Stimulated activated CD8-positive, alpha-beta memory T cell treated with anti-CD3 and anti-CD28 coated beads, Interleukin-4, amount 100 ng/mL, for 24 hours (primary cell): ENCODE measurements at places on chromosomes 2 and 18.

- DNase-seq: no peak
Measured at GRCh38 chr18:52254367-52254766, 85.6 kb upstream of the DCC start.

DNA sequence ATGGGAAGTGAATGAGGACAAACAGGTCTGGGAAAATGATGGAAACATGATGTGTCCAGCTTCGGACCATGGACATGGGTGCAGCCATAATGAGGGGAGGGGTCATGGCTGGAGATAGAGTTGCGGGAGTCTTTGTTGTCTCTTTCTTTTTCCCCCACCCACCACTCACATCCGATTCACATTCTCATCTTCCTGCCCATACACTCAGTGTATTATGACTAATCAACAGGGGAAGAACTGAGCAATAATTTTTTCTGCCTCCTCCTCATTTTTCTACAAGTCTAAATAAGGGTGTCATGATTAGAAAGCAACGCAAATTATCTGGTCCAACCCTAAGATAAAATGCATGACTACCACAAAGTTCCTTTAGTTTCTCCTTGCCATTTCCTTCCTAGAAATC, 5.7 kb upstream of the SERPINB2 start:
- DNase-seq: no peak

- no peak for DNase-seq
Measured at GRCh38 chr18:43031169-43031568, 84.3 kb downstream of the RIT2 start.

- DNase-seq: no peak
Measured at GRCh38 chr2:6352247-6352646, 513.5 kb downstream of the CMPK2 start.

DNA sequence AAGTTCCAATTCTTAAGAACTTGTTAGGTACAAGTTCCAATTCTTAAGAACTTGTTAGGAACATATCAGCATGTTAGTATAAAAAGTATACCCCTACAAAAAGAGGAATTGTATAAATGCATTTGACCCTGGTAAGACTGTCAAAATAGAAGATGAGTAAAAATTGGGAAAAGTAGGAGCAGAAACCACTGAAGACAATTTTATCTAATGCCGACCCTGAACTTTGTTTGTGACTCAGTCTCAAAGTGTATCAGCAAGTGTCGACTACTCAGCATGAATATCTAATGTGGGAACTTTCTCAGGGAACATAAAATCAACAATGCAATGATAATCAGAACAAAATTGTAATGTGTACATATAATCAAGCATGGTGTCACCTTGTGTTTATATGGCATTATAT, 583 bp upstream of the CD226 start:
- no peak for DNase-seq

GRCh38 chr2:204973616-204974015, 428.3 kb downstream of the PARD3B start:
- DNase-seq: no peak

GRCh38 chr2:43402452-43402937, 176.1 kb upstream of the ZFP36L2 start:
- no peak for DNase-seq

GRCh38 chr2:191959209-191959608, 112.3 kb upstream of the CAVIN2 start:
- DNase-seq: no peak

- DNase-seq: no peak
Measured at GRCh38 chr18:36314754-36315153, 17.2 kb downstream of the FHOD3 start.

DNA sequence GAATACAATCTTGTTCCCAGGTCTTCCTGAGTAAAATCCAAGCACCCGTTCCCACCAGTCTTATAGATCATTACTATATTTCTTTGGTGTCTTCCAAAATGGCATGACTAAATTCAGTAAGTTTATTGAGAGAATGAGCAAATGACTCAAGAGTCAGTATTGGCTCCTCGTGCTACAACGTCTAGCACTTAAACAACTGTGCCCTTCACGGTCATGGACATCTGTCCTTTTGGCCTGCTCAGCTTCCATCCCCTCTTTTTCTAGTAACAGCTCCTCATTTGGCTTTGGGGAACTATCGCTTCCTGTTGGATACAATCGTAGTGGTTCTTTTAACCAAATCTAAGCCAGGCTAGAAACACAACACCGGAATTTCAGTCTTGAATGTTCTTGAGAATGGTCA, 24.1 kb upstream of the FZD7 start:
- no peak for DNase-seq

DNA sequence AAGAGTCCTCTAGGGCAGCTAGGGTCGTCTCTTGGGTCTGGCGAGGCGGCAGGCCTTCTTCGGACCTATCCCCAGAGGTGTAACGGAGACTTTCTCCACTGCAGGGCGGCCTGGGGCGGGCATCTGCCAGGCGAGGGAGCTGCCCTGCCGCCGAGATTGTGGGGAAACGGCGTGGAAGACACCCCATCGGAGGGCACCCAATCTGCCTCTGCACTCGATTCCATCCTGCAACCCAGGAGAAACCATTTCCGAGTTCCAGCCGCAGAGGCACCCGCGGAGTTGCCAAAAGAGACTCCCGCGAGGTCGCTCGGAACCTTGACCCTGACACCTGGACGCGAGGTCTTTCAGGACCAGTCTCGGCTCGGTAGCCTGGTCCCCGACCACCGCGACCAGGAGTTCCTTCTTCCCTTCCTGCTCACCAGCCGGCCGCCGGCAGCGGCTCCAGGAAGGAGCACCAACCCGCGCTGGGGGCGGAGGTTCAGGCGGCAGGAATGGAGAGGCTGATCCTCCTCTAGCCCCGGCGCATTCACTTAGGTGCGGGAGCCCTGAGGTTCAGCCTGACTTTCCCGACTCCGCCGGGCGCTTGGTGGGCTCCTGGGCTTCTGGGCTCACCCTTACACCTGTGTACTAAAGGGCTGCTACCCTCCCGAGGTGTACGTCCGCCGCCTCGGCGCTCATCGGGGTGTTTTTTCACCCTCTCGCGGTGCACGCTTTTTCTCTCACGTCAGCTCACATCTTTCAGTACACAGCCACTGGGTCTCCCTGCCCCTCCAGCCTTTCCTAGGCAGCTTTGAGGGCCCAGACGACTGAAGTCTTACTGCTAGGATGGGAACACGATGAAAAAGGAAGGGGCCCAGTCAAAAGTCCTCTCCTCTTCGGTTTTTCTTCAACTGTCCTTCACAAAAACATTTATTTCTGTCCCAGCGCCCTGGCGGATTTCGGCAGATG, 8.1 kb downstream of the SIX2 start:
- no peak for DNase-seq

GRCh38 chr18:9708057-9708433, at the start of gene RAB31:
Gene RAB31, plus strand, starts transcription at chr18:9708301. Its CDS starts 105 bp downstream, at chr18:9708406.
- DNase-seq: peak; percentile 11

DNA sequence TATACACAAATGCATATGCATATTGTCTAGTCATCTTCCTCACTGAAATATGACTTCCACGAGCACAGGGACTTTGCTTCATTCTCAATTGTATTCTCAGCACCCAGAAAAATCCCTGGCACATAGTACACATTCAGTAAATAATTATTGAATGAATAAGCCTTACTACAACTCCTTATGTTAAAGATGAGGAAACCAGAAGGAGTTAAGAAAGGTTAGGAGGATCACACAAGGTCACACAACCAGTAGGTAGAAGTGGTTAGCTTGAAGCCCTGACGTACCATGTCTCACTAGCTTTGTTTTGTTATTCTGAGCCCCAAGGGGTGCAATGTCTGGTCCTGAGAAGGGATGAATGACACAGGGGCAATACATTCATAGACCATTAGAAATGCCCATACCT, 220.9 kb upstream of the PID1 start:
- DNase-seq: no peak

DNA sequence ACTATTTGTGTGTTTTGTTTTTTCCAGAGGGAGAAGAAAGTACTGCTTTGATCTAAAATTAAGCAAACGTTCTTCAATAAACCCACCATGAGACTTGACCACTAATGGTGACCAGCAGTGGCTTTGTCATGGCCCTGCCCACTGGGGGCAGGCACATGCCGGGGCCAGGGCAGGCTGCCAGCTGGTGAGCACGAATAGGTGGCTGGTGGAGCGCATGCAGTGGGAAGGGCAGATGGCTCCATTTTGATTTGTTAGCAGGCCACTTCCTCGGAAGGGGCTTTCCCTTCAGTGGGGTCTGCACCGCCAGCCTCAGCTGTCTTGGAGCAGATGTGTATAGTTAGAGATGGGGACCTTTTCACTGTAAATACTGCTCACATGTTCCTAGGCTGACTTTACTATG, 277.1 kb downstream of the SOX11 start:
- DNase-seq: no peak

GRCh38 chr2:203484266-203485112, 50.6 kb downstream of the RAPH1 start:
- peak; percentile 19 for DNase-seq

DNA sequence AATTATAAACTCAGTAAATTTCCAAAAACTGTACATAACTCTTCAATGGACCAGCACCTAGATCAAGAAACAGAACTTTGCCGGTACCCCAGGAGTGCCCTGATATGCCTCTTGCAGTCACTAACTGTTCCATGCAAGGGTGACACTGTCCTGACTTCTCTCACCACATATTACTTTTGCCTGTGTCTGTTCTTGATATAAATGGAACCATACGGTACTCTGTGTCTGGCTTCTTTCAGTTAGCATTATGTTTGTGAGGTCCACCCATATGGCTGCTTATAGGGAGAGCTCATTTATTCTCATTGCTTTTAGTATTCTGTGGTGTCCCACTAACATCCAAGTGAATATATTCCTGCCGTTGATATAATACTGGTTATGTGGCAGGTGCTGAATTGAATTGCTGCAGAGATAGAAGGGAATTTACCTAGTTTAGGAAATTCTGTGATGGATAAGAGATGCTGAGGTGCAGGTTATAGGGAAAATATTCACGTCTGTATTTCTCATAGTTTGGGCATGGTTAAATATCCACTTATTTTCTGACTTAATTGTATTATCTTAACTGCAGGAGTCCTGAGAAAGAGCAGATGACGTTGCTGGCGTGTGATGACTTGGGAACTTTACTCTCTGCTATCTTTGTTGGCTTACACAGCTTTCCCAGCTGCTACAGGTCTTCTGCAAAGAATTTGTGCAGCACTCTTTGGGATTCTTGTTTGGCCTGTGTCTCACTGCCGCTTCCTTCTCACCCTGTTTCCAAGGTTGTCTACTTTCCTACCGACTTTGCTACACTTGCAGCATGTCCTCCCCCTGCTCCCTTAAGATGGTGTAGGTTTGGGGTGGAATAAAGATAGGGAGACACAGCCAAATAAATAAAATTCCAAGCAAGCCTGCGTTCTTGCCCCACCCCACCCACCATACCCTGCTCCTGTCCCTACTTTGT, 107.9 kb downstream of the MAP4K4 start:
- DNase-seq: no peak

GRCh38 chr2:42930025-42930581, 137.7 kb upstream of the HAAO start:
- DNase-seq: no peak

- DNase-seq: no peak
Measured at GRCh38 chr2:204365811-204366210, 179.5 kb upstream of the PARD3B start.

DNA sequence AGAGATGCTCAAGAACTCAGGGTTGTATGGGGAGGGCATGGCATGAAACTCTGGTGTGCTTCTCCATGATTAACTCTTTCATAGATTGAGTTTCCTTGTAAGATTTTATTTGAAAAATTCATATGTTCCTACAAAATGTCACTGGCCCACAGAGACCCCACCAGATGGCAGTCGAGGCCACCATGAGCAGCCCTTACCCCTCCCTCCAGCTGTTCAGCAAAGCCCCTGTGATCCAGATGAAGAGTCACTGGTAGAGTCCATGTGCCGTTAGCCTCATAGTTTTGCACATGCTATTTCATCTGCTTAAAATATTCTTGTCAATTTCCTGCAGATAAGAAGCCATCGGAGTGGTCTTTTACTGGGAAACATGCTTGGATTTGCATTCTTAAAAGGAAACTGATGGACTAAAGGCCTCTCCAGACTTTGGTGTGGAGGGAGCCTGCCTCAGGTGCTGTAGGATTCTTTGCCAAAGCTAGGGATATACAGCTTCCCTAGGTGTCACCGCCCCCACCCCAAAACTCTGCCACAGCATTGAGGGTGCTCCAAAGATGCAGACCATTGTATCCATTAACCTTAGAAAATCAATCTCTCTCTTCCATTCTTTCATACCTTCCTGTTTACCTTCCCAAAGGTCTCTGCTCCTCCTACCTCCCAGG, 18.8 kb downstream of the ZNF385B start:
- no peak for DNase-seq

DNA sequence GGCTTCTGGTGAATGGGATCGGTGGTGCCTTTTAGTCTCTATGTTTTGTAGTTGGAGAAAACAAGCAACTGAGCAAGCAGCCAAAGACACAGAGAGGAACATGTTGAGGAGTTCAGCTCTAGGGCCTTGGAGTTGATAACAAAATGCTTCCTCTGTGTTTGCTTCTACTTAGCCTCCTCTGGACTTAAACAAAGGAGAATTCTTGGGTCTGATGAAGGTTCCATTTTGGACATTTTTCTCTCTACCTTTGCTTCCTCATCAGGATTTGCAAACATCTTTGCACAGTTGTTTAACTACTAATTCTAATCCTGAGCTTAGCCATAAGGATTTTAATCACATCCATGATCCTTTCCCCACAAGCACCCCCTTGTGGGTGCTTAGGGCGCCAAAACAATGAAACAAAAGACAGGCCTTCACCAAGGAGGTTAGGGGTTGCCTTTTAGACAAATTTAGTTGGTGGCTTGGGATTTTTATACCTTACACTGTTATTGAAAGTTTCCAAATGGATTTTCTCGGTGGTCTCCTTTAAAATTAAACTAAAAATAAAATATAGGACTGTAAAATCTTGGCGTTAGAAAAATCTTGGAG, 148.5 kb upstream of the SATB2 start:
- no peak for DNase-seq

DNA sequence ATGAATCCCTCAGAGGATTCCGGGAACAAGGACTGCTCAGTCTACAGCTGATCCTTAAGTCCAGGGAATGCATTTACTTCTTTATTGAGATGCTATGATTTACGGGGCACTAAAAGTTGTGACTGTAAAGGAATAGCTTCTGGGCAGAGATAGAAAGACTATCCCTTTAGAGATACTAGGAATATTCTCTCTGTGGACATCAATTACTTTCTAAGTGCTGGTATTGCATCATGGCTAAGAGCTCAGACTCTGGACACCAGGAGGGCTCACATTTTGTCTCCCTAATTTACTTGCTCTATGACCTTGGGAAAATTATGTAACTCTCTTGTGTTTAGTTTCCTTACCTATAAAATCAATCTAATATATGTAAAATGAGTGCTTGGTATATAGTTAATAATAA, 131.4 kb downstream of the AKAIN1 start:
- no peak for DNase-seq

- no peak for DNase-seq
Measured at GRCh38 chr2:216159144-216159543, 50.0 kb downstream of the XRCC5 start.

- DNase-seq: no peak
Measured at GRCh38 chr2:150803689-150804398, 316.4 kb upstream of the RND3 start.

GRCh38 chr18:58894930-58895329, 30.3 kb downstream of the ZNF532 start:
- no peak for DNase-seq

GRCh38 chr2:162327134-162327769, 8.8 kb upstream of the IFIH1 start:
- DNase-seq: no peak
